Germinal center (tissue), 1 donor: ENCODE measurements at places on chromosomes 6 and 20.

- no peak for DNase-seq
Measured at GRCh38 chr6:110544472-110544871, 68.1 kb upstream of the SLC22A16 start.

DNA sequence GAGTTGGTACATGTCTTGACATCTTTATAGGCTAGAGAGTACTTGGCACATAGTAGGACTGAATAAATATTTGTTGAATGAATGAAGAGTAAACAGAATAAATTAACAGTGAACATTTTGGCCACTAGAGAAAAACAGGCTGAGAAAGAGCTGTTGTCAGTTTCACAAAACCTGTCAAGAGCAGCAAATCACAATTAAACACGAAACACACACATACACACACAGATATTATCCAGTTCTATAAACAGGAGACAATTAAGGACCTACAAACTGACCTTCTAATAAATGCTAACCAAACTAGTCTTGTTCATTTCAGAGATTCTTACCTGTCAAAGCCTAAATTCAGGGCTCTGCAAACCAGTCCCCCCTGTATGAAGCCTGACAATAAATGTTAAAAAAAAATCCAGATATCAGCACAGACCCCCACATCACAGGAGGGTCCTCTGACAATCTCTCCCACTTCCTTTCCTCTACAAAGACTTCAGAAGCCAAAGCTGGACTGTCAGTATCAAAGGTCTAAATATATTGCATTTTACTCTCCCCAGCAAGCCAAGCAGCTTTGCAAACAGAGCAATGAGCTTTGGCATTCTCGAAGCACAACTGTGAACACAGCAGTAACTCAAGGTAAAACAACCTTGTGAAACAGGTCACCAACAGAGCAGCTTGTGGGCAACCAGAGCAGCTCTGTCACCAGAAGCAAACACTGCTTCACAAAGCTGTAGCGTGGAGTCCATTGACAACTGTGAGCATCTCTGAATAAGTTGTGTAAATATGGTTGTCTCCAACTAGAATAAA, 229.9 kb downstream of the TBXT start:
- DNase-seq = no peak

GRCh38 chr6:130524552-130524951, 158.7 kb downstream of the TMEM200A start:
- no peak for DNase-seq

- DNase-seq = peak; percentile 30
Measured at GRCh38 chr6:151807513-151808370, at the start of gene ESR1. Gene ESR1 (plus strand): TSS chr6:151807682. CDS start chr6:151807913, 231 bp downstream.

DNA sequence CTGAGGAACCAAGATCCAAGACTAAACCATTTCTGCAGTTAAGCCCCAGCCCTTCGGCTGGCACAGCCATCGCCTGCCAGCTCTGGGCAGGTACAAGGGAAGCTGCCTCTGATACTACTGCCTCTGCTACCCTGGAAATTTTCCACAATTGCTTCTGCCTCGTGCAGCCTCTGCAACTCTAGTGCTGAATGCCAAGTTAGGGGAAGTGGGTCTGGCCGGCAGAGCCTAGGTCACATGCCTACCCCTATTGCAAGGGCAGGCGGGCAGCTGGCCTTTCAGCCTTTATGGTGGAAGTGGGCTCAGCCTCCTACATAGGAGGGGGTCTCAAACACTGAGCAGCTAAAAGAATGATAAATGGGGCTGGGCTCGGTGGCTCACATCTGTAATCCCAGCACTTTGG, 44.5 kb upstream of the TULP1 start:
- DNase-seq = no peak

DNA sequence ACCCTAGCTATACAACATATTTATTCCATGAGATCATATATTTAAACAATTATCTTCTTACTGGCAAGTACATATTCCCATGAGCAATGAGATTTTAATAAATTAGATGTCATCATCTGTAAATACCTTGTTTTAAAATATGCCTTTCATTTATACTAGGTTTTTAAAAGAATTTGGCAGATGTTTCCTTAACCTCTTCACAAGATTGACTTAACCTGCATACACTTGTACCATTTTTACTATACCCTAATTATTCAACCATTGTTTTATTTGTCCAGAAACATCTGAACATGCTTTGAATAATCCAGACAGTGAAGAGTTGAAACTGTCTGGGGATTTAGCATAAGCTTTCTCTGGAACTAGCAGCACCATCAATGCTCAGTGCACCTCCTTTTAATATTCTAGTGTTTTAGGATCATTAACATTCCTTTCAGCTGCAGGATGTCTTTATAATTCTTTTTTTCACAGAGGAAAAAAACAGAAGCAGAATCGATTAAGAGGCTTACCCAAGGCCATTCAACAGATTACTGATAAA, 188.0 kb upstream of the TENT5A start:
- no peak for DNase-seq

DNA sequence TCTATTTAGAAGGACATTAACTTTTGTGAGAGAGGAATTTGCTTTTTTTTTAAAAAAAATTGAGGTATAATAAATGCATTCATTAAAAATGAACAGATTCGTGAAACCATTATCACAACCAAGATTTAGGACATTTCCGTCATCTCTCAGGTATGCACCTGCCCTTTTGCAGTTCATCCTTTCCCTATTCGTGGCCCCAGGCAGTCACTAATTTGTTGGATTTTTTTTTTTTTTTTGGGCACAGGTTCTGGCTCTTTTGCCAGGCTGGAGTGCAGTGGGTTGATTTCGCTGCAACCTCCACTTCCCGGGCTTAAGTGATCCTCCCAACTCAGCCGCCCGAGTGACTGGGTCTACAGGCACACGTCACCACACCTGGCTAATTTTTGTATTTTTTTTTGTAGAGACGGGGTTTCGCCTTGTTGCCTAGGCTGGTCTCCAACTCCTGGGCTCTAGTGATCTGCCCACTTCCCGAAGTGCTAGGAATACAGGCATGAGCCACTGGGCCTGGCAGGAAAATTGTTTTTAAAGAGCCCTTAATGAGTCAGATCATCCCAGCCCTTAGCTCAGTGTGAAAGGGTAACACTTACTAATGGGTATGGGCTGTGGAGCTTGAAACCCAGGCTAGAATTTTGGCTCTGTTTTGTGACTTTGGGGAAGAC, 9.2 kb downstream of the PHF3 start:
- DNase-seq = no peak

GRCh38 chr6:158635427-158636073, 9.0 kb downstream of the DYNLT1 start:
- no peak for DNase-seq

GRCh38 chr6:118280210-118280609, 267.9 kb upstream of the PLN start:
- no peak for DNase-seq

DNA sequence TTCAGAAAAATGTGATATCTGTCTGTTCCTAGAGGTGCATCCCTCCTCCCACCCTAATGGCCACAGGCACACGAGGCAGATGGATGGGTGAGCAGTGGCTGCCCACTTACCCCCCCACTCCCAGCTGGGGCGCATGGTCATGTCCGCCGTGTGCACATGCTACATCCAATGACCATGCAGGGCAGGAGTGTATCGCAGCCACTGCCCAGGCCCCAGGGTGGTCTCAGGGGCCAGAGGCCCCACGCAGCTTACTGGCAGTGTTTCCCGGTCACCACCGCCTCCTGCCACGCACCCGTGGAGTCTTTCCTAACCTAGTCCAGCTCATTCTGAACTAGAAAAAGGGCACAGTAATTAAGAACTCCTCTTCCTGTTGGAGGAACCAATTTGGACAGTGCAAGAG, 11.7 kb upstream of the HTR1B start:
- DNase-seq = no peak

GRCh38 chr6:68427630-68428029, 207.5 kb upstream of the ADGRB3 start:
- no peak for DNase-seq

GRCh38 chr6:105274678-105275077, 94.9 kb upstream of the POPDC3 start:
- DNase-seq = no peak

DNA sequence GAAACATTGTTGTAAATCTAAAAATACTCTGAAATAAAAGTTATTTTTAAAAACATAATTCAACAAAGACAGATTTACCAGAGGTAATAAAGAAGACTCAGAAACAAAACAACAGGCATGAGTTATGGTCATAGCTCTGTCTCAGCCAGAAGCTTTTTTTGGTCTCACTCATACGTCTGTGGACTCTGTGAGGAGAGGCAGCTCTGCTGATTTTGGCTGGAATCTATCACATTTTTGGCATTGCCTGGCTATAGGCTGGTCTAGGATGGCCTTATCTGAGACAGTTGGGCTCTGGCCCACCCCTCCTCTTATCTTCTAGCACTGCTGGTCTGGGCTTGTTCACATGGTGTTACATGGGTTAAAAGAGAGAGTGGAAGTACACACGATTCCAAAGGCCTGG, 514.0 kb upstream of the BTBD3 start:
- DNase-seq = no peak

DNA sequence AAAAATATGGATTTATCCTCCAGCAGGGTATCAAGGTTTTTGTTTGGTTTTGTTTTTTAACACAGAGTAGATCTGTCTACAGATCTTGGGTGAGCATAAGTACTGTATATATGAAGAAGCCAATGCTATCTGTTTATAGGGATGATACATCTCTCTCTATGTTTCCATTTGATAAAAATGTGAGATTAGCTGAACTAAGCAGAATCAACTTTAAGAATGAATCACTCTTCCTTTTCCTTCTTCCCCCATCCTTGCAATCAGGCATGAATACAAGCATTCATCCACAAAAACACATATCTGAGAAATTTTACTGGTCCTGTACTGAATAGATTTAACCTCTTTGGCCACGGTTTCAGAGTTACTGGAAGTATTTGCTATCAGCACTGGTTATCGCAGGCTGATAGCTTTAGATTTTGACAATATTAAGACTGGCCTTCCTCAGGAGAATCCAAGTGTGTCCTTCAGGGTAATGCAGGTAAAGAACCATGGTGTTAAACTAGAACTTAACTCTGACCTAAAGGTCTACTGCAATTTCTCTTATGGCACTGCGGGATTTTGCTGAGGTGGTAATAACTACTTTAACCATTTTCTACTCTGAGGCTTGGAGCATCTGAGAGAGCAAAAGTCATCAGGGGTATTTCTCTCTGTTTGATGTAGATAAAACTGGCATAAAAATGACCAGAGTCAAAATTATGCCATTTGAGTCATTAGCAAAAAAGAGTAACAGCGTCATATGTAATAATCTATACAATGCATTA, 1.5 kb downstream of the SNAP25 start:
- DNase-seq = no peak

DNA sequence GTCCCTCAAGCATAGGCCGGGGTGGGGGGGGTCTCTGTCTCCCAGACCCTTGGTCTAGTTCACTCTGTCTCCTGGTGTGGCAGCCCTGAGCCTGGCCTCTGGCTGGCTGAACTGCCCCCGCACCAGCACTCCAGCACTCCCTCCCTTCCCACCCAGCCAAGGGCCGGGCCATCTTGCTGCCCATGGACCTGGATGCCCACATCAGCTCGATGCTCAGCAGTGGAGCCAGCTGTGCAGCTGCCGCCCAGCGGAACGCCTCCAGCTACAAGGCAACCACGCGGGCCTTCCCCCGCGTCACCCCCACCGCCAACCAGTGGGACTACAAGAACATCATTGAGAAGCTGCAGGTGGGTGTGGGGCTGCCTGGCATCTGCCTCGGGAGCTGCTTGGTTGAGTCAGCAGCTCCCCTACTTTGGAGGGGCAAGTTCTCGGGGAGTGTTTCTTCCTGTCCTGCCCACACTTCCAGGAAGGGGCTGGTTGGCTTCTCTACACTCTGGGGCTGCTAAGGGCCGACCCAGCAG, 28.4 kb downstream of the UQCC2 start:
- no peak for DNase-seq

- DNase-seq = no peak
Measured at GRCh38 chr6:46299253-46299652, 128.5 kb upstream of the ENPP5 start.

- no peak for DNase-seq
Measured at GRCh38 chr6:100432136-100432535, 32.6 kb downstream of the SIM1 start.
